OCI-LY7 (cell line): ENCODE measurements at places on chromosomes 13 and 19. TPM values are rescaled to one million over a fixed set of nuclear protein-coding genes. Genes with fewer than 3 reads are reported as not detected.

The F10 gene
- total RNA-seq: not detected in 2 replicates

The HRC gene
- total RNA-seq: not detected in 2 replicates

- DNase-seq: no peak
Observed at GRCh38 chr19:1407528-1408299, at the start of gene DAZAP1. DAZAP1 (plus strand) TSS chr19:1407586; CDS start chr19:1407774, 188 bp downstream.

DNA sequence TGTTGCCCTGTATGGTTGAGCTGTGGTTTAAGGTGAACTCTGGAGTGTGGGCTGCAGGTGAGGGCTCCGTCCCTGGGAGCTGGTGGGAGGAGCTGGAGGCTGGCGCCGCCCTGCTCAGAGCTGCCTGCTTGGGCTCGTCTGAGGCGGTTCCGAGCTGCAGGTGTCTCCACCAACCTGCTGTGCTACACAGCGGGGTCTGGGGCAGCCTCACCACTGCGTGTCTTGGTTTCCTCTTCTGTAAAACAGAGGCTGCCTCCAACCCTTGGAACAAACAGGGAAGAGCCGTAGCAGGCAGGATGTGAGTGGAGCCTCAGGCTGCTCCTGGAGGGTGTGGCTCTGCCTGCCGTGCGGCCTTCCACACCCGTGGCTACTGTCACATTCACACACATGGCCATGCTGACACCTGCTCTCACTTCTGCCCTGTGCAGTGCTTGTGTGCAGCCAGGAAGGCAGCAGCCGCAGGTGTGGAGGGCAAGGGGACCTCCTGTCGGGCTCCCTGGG lies 21.4 kb downstream of the NAXD start:
- no peak for DNase-seq

DNA sequence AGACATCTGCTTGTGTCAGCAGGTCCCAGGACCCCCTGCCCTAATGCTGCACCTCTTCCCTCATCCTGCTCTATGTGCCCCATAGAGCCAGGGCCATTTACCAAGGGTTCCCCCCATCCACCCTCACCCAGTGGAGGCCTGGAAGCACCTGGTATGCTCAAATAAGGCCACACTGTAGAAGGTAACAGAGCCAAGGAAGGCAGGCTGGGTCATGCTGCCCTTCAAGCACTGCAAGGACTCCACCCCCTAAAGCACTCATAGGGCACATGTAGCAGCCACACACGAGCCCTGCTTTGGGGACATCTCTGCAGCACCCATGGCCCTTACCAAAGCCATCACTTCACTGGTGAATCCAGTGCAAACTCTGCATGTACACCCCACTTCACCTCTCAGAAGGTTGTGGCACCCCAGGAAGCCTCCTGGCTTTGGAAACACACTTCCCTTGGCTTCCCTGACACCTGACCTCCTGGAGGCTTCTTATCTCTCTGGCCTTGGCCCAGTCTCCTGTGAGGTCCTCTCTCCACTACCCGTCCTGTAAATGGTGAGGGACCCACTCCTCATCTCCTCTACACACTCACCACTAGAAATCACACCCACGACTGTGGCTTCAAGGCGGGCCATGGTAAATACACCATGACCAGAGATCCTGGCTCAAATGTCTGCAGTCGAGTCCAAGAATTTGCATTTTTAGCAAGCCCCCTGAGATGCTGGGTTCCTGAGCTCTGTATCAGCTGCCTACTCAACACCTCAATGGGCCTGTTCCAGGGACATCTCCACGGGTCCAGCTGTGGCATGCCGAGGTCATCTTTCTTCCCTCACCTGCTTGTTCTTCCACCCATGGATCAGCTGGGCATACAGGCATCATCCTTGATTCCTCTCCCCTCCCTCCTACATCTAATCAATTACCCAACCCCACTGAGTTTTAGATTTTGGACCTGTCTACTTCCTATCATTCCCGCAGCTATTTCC lies 80.9 kb upstream of the DOCK9 start:
- DNase-seq: no peak
